Retina (tissue), 1 donor: ENCODE measurements at places on chromosomes 5 and 9.

- DNase-seq: no peak
These were observed 206.8 kb downstream of the NR3C1 start for GRCh38 chr5:143196601-143197259.

DNA sequence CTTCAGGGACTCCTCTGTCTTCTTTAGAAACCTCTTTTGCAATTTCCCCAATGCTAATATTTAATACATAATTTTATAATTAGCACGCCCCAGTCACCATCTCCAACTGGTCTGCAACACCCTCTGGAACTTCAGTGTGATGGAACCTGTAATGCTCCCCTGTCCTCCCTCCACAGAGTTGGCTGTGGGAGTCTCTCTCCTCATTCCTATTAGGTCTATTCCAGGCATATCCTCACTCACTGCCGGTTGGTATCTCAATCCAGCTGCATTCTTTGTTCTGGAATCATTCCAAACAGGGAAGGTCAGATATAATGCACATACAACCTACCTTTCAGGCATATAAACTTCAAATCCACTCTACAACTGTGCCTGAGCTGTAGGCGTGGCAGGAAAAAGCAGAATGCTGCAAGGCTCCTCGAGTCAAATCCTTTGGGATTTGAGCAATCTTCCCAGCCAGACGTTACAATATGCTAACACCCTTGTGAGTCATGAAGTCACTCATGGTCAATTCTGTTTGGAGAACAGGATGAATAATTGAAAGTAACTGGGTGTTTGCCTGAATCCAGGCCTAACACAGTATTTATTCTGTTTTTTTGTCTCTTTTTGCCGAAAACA, 293.8 kb downstream of the CWC27 start:
- DNase-seq: peak; percentile 19

DNA sequence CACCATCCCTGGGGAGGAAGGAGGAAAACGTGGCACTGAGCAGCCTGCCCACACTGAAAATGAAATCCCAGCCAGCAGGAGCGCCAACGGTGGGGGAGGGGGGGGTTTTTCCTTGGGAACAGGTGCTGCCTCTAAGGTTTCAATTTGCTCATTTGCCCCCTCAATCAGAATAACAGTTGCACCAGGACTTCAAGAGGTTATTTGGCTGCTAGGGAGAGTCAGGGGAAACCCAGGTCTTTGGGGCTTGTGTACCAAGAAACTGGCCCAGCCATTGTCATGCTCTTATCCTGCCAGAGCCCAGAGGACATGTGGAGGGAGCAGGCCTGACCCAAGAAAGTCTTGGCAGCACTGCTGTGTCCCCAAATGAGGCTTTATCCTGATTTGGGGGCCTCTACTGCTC, 66.5 kb downstream of the NDFIP1 start:
- DNase-seq: no peak

DNA sequence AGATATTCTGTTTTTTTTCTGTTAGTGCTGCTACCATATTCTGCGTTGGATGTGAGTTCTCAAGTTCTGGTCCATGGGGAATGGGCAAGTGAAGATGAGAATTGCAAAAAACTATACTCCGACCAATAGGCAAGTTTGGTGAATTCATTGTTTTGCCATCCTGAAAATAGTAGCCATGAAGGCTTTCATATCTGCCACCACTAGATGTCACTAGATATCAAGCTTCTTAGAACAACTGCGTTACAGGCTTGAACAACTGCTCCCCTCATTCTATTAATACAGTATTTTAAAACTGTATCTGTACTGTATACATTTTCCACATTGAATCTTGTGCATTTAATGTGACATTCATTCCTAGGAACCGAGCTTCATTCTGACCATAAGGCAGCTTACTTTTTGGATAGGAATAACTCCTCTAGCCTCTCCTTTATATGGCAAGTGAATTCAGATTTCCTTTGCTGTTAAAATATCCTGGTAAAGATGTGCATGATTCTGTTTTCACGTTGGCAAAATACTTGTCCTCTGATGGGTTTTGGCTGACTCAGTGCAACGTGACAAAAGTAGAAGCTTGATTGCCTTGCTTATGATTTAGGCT, 163.6 kb downstream of the SREK1 start:
- peak; percentile 57 for DNase-seq

GRCh38 chr5:61280205-61280604, 51.9 kb upstream of the ZSWIM6 start:
- no peak for DNase-seq

- DNase-seq: no peak
These were observed 112.5 kb downstream of the WDR41 start for GRCh38 chr5:77379558-77380061.

GRCh38 chr5:14821100-14821845, 50.3 kb downstream of the ANKH start:
- DNase-seq: no peak

DNA sequence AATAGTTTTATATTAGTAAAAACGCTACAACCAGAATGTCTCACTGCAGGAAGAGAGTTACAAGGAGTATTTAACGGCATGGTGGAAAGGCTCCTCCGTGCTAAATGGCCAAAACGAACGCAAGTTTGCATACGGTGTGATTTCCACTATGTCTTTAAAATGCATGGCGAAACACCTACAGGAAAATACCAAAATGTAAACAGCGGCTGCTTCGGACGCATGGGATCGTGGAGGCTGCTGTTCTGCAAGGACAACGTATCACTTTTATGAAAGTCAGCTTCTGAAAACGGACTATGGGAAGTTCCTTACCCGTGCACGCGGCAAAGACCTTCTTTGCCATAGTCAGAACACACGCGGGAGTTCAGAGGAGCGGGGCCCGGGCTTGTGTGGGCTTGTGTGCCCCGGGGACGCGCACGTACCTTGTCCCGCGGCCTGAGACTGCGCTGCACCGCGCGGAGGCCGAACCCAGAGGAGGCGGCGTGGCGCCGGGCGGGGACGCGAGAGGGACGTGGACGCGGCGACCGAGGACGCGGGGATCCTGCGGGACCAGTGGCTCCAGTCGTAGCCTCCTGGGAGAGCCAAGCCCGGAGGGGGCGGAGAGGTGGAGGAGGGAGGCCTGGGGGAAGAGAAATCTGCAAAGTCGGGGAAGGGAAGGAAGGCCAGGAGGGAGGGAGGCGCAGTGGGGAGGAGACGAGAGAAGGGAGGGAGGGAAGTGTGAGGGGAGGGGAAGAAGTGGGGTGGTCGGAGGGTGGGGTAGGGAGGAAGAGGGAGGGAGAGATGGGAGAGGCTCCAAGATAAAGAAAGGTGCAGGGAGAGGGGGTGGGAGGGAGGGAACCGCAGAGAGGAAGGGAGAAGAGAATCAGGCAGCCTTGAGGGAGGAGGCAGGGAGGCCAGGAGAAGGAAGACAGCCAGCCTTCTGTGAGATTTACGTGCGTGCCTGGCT, at the start of gene CMBL:
TSS of gene CMBL (minus strand) at position 697 of the 943 bp plus-strand sequence. CDS start 17,140 bp downstream, outside the sequence.
- peak; percentile 83 for DNase-seq

GRCh38 chr5:174317256-174317894, 271.9 kb downstream of the NSG2 start:
- DNase-seq: peak; percentile 81

- DNase-seq: no peak
These were observed 433 bp upstream of the PTAR1 start for GRCh38 chr9:69760278-69760610.

DNA sequence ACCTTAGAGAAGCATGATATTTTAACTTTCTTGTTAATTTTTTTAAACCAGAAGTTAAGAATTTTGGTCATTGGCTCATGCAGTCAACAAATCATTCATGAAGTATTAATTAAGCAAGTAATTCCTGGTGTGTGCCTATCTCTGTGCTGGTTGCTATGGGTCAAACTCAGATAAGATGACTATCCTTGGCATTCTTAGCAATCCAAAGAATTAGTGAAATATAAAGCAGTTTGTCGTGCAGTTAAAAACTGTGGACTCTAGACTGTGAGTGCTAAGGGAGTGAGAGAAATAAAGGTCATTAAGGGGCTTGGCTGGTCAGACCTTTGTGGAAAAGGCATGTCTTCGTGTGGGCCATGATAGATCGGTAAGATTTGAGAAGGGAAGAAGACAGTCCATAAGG, 4.8 kb downstream of the CYFIP2 start:
- DNase-seq: no peak

DNA sequence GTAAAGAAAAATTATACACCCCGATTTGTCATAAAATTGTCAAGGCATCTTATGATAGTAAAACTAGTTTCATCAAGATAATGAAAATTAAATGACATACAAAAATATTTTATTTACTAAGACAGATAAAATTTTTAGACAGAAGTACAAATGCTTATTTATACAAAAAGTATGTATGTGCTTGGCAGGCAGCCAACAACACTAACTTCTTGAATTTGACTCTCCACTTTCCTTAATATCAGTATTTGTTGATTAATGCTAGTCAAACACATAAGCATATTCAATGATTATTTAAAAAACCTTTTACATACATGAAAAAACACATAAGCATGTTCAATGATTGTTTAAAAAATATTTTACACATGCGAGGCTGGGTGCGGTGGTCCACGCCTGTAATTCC, 1079.9 kb upstream of the CDH6 start:
- no peak for DNase-seq

- no peak for DNase-seq
These were observed 10.4 kb downstream of the CCDC127 start for GRCh38 chr5:207599-207998.

DNA sequence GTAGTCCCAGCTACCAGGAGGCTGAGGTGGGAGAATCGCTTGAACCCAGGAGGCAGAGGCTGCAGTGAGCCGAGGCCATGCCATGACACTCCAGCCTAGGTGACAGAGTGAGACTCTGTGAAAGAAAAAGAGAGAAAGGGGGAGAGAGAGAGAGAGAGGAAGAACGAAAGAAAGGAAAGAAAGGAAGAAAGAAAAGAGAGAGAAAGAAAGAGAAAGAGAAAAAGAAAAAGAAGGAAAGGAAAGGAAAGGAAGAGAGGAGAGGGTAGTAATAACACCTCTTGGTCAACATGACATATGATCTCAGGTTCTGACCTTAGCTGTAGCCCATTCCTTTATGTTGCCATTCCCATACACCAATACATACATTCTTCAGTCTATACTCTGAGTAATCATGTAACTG, 14.1 kb downstream of the FBXW11 start:
- DNase-seq: no peak

DNA sequence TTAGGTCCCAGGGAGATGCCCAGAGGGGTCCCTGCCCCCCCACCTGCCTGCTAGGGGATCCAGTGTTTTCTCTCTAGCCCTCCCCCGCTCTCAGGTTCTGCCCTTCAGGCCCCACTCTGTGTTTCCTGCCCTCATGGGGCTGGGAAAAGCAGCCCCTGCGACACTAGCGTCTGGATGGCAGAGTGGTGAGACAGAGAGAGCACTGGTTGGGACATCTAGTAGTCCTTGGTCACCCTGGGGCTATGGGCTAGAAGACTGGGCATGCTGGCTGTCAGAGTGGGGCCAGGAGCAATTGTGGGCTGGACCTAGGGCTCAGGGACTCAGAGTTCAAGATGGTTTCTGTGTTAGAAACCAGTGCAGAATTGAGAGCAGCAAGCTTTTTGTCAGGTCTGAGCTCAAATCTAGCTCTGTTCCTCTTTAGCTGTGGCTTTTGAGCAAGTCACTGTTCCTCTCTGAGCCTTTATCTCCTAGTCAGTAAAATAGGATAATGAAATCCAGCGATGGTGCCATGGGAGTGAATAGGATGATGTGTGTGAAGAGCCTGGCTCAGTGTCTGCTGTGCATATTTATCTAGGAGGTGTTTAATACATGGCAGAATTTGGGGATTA, 39.0 kb downstream of the RGS3 start:
- no peak for DNase-seq

- no peak for DNase-seq
These were observed 27.6 kb upstream of the RETREG1 start for GRCh38 chr5:16644301-16644889.

DNA sequence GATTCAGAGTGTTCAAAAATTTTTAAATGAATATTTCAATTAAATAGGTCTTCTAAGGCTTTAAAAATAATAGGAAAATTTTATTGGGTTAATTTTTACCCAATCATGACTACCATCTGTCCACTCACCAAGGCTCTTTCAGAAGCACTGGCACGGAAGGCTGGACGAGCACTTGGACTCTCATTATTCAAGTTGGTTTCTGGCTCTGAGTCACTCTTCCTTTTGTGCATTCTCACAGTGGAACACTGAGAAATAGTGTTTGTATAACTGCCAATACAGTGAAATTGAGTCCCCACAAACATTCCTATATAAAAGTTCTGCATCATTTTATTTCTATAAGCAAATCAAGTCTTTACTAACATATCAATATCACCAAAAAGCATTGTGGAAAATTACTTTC, 1149.0 kb downstream of the EFNA5 start:
- no peak for DNase-seq
